Activated T-cell treated with anti-CD3 and anti-CD28 coated beads for 4 hours (primary cell): ENCODE measurements at places on chromosomes 7 and 10.

- no peak for DNase-seq
Measured at GRCh38 chr10:105759669-105760068, 1118.6 kb downstream of the SORCS3 start.

GRCh38 chr10:89531359-89531758 lies 4.0 kb downstream of the SLC16A12 start:
- no peak for DNase-seq

GRCh38 chr10:103802081-103802480 lies 53.3 kb downstream of the SH3PXD2A start:
- DNase-seq = no peak

- DNase-seq = no peak
Measured at GRCh38 chr10:116272440-116273283, at the start of gene GFRA1. GFRA1 (minus strand) TSS chr10:116273206; CDS start chr10:116272029, 1,177 bp downstream.

DNA sequence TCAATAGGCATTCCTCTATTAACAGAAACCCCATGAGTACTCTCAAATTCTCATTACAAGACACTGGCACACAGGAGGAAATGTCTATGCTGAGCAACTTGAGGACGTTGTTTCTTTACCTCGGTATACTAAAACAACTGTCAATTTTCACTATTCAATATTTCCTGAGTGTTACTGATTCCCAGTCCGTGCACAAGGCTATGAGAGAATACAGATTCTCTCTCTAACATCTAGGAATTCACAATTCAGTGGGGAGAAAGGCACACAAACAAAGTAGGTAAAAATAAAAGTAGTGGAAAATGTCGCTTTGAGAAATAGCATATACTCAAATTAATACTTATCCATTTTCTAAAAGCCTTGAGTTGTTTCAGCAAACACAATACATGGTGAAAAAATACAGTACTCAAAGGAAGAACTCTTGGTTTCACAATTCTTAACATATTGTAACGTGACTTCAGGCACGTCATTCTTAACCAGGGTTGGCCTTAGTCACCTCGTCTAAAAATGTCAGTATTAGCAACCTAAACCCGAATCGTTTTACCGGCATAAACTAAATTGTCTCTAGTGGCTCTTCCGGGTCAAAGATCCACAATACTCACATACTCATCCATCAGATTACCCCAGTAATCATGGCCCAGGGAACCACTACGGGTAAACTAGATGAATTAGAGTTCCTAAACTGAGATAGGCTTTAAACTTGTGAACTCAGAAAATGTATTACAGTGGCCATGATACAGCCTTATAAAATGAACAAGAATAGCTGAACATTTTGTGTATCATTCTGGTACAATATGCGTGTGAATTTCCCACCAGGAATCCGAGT lies 1.5 kb downstream of the IPMK start:
- DNase-seq = no peak

DNA sequence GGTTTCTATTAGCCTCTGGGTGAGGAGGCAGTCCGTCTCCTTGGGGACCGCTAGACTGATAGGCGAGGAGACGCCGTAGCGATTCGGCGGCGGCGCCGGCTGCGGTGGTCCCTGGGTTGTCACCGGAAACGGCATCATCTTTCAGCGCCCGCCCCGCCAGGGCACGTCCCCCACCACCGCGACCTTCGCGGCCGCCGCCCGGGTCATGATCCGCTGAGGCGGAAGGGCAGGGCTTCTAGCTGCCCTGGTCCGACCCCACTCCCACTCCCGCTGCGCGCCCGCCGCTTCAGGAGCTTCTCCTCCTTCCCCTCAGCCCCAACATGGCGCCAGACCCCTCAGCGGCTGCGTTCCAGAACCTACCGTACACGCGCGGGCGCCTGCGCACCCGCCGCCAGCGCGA lies at the start of gene PAPOLB:
Gene PAPOLB, minus strand, starts transcription at position 358 of the 400 bp plus-strand sequence. Its CDS starts 220 bp downstream, at position 138.
- no peak for DNase-seq

GRCh38 chr7:77697535-77697831 lies 1.2 kb downstream of the RSBN1L start:
- DNase-seq = no peak

GRCh38 chr10:32393911-32394310 lies 47.0 kb upstream of the EPC1 start:
- DNase-seq = no peak

DNA sequence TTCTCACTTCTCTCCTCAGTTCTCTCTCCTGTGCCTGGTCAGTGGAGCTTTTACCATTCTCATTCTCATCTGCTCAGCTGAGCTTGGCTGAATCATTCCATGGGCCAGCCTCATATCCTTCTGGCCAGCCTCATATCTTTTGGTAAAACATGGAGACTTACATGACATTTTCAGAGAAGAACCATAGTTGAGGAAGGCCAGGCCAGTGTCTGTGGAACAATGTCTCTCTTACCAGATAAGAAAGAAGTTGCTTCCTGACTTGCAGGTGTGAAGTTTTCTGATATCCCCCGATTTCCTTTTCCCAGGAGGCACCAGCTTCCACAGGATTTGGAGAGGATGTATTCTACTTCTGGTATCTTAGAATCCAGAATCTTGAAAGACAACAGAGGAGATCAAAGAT lies 24.7 kb downstream of the ST7 start:
- DNase-seq = no peak

DNA sequence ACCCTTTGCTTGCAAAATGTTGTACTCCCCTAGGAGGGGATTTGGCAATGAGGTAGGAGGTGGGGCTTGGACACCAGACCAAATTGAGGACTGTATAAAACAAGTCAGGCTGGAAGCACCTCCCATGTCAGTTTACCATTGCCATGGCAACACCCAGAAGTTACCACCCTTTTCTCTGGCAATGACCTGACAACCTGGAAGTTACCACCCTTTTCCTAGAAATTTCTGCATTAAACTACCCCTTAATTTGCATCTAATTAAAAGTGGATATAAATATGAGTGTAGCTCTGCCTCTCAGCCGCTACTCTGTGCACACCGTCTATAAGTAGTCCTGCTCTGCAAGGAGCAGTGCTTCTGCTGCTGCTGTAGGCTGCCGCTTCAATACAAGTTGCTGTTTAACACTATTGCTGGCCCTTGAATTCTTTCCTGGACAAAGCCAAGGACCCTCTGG lies 7.8 kb upstream of the BLNK start:
- DNase-seq = no peak

- DNase-seq = no peak
Measured at GRCh38 chr10:133378251-133379096, 588 bp upstream of the PAOX start.

GRCh38 chr7:1475991-1476390 lies 16.7 kb upstream of the MICALL2 start:
- no peak for DNase-seq

DNA sequence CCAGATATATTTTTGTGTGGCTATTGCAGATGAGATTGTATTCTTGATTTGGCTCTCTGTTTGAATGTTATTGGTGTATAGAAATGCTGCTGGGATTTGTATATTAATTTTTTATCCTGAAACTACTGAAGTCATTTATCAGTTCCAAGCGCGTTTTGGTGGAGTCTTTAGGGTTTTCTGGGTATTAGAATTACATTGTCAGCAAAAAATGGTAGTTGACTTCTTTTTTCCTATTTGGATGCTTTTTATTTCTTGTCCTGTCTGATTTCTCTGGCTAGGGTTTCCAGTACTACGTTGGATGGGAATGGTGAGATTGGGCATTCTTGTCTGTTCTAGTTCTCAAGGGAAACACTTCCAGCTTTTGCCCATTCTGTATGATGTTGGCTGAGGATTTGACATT lies 415.5 kb upstream of the CHRM2 start:
- DNase-seq = no peak

GRCh38 chr10:128130051-128130450 lies 3.8 kb upstream of the MKI67 start:
- no peak for DNase-seq

DNA sequence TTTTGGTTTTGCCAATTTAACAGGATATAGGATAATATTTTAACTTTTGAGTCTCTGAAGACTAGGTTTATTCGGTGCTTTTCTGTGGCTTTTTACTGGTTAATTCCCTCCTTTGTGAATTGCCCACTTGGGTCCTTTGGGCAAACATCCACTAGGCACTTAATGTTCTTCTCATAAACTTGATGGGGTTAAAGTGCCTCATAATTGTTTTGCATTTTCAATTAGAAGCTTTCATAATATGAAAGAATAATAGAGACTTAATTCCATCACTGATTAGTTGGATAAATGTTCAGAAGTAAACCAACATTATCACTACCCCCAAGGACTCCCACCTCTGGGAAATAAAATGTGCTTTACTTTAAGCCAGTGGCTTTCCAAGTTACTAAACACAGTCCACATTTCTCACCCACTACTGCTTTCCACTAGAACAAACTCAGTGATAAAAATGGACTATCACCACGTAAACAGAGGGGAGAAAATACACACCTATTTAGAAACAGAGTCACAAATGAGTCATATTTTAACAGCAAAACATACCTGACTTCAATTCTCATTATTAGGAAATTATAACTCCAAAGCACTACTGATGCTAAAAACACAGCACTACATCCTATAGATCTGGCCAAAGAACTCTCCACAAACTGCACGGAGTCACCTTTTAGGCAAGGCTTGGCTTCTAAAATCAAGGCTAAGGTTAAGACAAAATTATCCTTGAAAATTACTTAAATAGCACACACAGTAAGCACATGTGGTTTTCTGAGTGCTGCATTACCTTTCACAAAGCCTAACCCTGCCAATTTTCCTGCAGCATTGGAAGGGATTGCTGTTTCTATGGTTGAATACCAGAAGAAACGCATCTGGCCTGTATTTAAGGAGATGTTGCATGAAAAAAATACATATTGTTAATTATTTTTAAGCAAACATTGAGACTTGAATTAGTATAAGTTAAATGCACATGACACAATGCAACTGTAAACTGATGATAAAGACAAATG lies 41.2 kb downstream of the PARD3 start:
- DNase-seq = no peak

GRCh38 chr10:12299222-12299965 lies 50.0 kb upstream of the CAMK1D start:
- no peak for DNase-seq

DNA sequence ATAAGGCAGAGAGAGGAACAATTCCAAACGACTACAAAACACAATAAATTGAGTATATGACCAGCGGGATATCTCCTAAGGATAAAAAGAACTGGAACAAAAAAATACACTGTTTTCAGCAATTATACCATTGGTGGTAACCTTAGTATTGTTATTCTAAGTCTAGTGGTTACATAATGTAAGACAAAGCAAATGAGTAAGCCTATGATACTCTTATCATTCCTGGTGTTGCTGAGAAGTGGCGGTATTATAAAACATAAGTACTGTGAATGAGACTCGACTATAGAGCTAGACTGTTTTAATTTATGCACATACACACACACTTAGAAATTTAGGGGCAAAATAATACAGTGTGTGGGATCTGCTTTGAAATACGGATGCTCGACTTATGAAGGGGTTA lies 107.7 kb downstream of the NRBF2 start:
- no peak for DNase-seq

DNA sequence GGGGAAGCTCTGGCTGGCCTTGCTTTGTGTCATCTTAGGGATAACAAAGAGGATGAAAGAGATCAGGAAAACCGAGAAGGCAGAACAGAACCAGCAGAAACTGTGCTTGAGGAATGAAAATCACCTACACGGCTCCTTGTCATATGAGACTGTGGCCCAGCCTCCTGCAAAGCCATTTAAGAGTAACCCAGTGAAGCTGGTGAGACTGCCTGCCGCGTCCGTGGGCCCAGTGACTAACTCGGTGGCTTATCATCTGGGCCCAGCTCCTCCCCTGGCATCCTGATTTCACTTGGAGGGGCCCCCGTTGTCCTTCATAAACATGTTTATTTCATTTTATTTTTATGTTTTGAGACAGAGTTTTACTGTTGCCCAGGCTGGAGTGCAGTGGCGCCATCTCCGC lies 30.7 kb downstream of the HTRA1 start:
- DNase-seq = no peak

- no peak for DNase-seq
Measured at GRCh38 chr7:22316914-22317313, 40.0 kb downstream of the RAPGEF5 start.

- no peak for DNase-seq
Measured at GRCh38 chr7:159088016-159088865, 56.4 kb downstream of the VIPR2 start.

DNA sequence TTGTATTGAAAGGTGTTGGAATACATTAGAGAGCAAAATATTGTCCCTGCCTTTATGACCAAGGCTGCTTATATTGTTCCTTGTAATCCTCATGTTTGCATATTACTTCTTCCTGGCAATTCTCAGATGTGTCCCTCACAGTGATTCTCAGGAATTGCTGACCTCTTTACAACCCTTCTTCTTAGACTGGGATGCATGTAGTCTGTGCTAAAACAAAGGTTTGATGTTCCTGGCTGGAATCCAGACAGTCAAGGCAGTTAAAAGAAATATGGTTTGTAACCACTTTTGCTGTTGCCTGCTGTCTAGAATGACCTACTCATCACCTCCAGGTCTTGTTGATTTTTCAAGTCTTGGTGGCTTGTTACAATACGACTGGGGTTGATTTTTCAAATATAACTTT lies 367.6 kb downstream of the HGF start:
- DNase-seq = no peak

GRCh38 chr7:137485818-137486217 lies 142.3 kb upstream of the PTN start:
- DNase-seq = no peak

DNA sequence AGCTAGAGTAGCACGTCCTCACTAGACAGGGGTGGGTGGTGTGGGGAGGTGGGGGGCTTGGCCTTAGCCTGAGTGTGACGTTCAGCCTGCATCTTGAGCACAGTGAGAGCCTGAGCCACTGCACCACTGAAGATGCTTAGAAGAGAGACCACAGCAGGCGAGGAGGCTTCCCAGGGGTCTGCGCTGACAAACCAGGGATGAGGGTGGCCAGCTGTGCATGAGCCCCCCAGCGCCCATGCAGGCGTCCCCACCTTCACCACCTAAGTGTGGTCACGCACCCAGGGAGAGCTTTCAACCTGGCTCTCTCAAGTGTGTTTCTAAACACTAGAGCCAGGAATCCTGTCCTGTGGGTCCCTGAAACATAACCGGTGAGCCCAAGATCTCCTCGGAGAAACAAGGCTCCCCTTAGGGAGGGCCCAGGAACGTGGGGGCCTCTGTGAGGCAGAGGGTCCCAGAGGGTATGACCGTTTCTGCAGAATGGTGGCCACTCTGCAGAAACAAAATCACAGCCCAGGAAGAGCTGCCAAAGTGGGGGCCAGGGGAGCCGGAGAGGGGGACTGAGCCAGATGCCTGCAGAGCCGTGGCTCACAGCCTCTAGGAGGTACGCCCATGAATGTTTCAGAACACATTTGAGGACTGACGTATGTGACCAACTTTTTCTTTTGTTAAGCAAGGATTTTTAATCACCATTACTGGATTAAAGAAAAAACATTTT lies 85.2 kb upstream of the INSIG1 start:
- no peak for DNase-seq
